ENCODE measurements at places on chromosomes 6 and 20. TPM values are rescaled to one million over a fixed set of nuclear protein-coding genes. Genes with fewer than 3 reads are reported as not detected.
A peak's percentile ranks its signal among the peaks of the same experiment; 100 is the strongest.

Gene ADAM33
- polyA plus RNA-seq, result not detected

GRCh38 chr20:25490656-25491445 lies 83.4 kb downstream of the GINS1 start:
- no peak for DNase-seq
- H3K27me3 ChIP-seq, result no peaks in the 10 kb centered on the region
- no peaks in the 10 kb centered on the region for H3K36me3 ChIP-seq
- no peak overlapping the region for H3K4me3 ChIP-seq
- no peak overlapping the region for H3K27ac ChIP-seq

Gene SOX4
- polyA plus RNA-seq, result 2.8 TPM

- H3K27me3 ChIP-seq, result no peaks in the 10 kb centered on the region
- no peak for DNase-seq
- no peak overlapping the region for H3K4me3 ChIP-seq
- no peaks in the 10 kb centered on the region for H3K4me1 ChIP-seq
These were observed 75.7 kb upstream of the CENPW start for GRCh38 chr6:126264265-126264664.

Gene FAM83C
- polyA plus RNA-seq, result not detected

GRCh38 chr20:24739746-24740145 lies 209.3 kb upstream of the CST7 start:
- H3K36me3 ChIP-seq, result no peaks in the 10 kb centered on the region
- H3K27me3 ChIP-seq, result no peaks in the 10 kb centered on the region
- DNase-seq, result no peak
- no peak overlapping the region for H3K4me3 ChIP-seq

GRCh38 chr6:71072508-71072907 lies 115.6 kb upstream of the B3GAT2 start:
- peaks cover 2% of the 10 kb centered on the region for H3K36me3 ChIP-seq
- DNase-seq, result no peak

GRCh38 chr6:27133281-27134227 lies 113.9 kb upstream of the PRSS16 start:
- H3K36me3 ChIP-seq, result no peaks in the 10 kb centered on the region
- H3K27me3 ChIP-seq, result no peaks in the 10 kb centered on the region
- no peak overlapping the region for H3K27ac ChIP-seq
- H3K4me1 ChIP-seq, result peaks cover 6% of the 10 kb centered on the region

Gene STX11
- 1.1 TPM for polyA plus RNA-seq

DNA sequence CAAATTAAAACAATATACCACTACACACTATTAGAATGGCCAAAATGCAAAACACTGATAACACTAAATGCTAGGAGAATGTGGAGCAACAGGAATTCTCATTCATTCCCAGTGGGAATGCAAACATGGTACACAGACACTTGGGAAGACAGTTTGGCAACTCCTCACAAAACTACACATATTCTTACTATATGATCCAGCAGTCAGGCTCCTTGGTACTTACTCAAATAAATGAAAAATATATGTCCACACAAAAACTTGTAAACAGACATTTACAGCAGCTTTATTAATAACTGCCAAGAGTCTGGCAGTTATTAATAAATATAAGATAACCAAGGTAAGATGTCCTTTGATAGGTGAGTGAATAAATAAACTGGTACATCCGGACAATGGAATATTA lies 44.9 kb downstream of the ABHD12 start:
- H3K27ac ChIP-seq, result no peak overlapping the region
- no peaks in the 10 kb centered on the region for H3K27me3 ChIP-seq
- peaks cover 10% of the 10 kb centered on the region for H3K4me1 ChIP-seq
- H3K36me3 ChIP-seq, result peaks cover 13% of the 10 kb centered on the region
- no peak for DNase-seq

DNA sequence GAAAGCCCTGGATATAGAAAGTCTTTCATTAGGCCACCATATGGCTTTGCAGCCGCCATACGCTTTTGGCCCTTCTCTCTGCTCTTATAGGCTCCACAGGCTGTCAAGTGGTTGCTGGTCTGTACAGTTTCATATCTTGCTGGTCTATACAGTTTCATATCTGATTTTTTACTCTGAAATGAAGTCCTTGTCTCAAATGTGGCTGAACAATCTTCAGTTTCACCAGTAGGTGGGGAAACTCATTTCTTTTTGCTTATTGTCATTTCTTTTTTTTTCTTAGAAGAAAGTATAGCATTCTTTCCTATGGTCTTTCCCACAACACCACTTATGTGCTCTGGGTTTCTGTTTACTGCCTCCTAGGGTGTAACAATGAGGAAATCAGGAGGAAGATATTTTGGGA lies 771.4 kb upstream of the MMS22L start:
- no peak for DNase-seq
- no peaks in the 10 kb centered on the region for H3K4me1 ChIP-seq

DNA sequence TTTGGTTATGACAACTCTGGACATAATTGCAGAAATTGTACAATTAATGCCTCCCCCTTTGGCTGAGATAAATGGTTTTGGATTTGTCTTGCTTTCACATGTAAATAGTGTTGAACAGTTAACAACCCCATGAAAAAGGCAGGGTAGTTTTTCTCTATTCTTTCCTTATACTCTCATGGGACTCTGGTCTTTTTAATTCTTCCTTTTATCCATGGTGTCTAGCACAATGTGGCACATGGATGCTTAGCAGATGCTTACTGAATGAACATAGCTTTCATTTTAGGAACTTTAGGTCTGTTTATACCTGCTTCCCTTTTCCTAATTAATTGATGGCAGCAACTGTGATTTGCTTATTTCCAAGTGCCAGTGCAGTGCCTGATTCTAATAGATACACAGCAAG lies 75.6 kb downstream of the NCOA3 start:
- no peak for DNase-seq
- H3K27ac ChIP-seq, result peak overlapping the region; percentile 88
- H3K36me3 ChIP-seq, result peaks cover under 1% of the 10 kb centered on the region
- H3K4me3 ChIP-seq, result peak overlapping the region; percentile 65

- no peak for DNase-seq
- no peak overlapping the region for H3K27ac ChIP-seq
- no peak overlapping the region for H3K4me3 ChIP-seq
- H3K27me3 ChIP-seq, result peaks cover 19% of the 10 kb centered on the region
These were observed 76.4 kb downstream of the EYA2 start for GRCh38 chr20:46970937-46971630.

- no peaks in the 10 kb centered on the region for H3K36me3 ChIP-seq
- DNase-seq, result no peak
- peaks cover 13% of the 10 kb centered on the region for H3K27me3 ChIP-seq
- H3K4me3 ChIP-seq, result no peak overlapping the region
- no peak overlapping the region for H3K27ac ChIP-seq
These were observed 62.1 kb upstream of the BHLHE23 start for GRCh38 chr20:63068711-63069367.

- no peak overlapping the region for H3K4me3 ChIP-seq
- DNase-seq, result no peak
- H3K27me3 ChIP-seq, result peaks cover 36% of the 10 kb centered on the region
These were observed 89.2 kb upstream of the STMND1 start for GRCh38 chr6:17012421-17013225.

DNA sequence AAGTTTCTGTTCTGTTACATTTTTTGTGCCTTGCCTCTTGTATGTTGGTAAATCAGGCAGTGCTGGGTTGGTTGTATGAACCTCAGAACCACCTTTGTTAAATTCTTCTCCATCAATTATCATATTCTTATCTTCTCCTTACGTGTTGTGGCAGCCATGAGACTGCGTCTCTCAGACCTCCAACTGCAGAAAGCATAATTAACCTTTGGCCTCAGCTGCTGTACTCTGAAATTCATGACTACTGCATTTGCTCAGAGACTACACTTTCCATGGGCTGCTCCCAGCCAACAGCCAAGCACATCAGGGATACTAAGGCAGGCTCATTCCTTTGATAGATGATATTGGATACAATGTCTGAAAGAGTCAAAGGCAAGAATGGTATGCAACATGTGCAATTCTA lies 15.1 kb upstream of the SNX3 start:
- H3K36me3 ChIP-seq, result no peaks in the 10 kb centered on the region
- H3K27me3 ChIP-seq, result no peaks in the 10 kb centered on the region
- H3K27ac ChIP-seq, result no peak overlapping the region
- H3K4me1 ChIP-seq, result no peaks in the 10 kb centered on the region
- no peak overlapping the region for H3K4me3 ChIP-seq

- H3K4me3 ChIP-seq, result no peak overlapping the region
- no peak overlapping the region for H3K27ac ChIP-seq
- H3K27me3 ChIP-seq, result no peaks in the 10 kb centered on the region
- H3K36me3 ChIP-seq, result no peaks in the 10 kb centered on the region
- DNase-seq, result no peak
- peaks cover 42% of the 10 kb centered on the region for H3K4me1 ChIP-seq
These were observed 42.0 kb upstream of the PXDC1 start for GRCh38 chr6:3793545-3793944.

GRCh38 chr6:13156381-13156780 lies 172.0 kb downstream of the TBC1D7 start:
- no peak overlapping the region for H3K27ac ChIP-seq
- DNase-seq, result no peak
- peaks cover 13% of the 10 kb centered on the region for H3K27me3 ChIP-seq
- no peak overlapping the region for H3K4me3 ChIP-seq
- H3K36me3 ChIP-seq, result no peaks in the 10 kb centered on the region
- H3K4me1 ChIP-seq, result no peaks in the 10 kb centered on the region

- peaks cover 12% of the 10 kb centered on the region for H3K36me3 ChIP-seq
- no peak for DNase-seq
- H3K4me3 ChIP-seq, result no peak overlapping the region
- H3K27me3 ChIP-seq, result no peaks in the 10 kb centered on the region
These were observed 47.9 kb downstream of the STK35 start for GRCh38 chr20:2149507-2149906.

DNA sequence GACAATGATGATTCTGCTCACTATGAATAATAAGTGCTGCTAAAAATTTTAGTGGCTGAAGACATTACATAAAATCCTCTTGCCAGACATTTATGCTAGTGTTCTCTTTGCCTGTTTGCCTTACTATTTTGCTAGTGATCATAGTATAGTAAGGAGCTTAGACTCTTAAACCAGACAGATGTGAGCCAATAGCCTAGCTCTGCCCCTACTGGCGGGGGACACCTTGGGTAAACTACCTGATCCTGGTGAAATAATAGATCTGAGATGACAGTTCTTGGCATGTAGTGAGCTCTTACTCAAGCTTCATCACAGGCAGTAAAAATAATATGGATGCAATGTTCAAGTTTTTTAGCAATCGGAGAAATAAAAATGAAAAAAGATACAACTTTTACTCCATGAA lies 18.8 kb downstream of the ENPP3 start:
- H3K36me3 ChIP-seq, result no peaks in the 10 kb centered on the region
- H3K4me3 ChIP-seq, result no peak overlapping the region
- H3K27me3 ChIP-seq, result no peaks in the 10 kb centered on the region
- H3K4me1 ChIP-seq, result no peaks in the 10 kb centered on the region
- no peak overlapping the region for H3K27ac ChIP-seq

Gene RAET1L
- not detected for polyA plus RNA-seq

Gene RBPJL
- polyA plus RNA-seq, result not detected

DNA sequence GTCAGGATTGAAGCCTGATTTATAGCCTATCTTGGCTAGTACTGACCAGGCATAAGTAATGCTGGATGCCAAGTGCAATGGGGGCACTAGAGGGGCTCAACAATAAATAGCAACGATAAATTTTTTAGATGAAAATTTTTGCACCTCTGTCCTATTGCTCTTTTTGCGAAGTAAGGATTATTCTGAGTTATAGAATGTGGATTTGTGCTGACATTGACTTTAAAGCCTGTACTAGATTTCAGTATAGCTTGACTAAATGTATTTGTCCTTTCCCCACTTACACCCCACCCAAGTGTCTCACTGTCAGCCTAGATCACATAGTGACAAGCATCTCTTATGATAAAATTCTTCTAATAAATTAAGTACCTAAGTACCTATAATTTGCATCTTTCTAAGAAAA lies 757.0 kb downstream of the GRIK2 start:
- no peak overlapping the region for H3K27ac ChIP-seq
- DNase-seq, result no peak
- H3K27me3 ChIP-seq, result no peaks in the 10 kb centered on the region
- H3K36me3 ChIP-seq, result no peaks in the 10 kb centered on the region

- no peak overlapping the region for H3K27ac ChIP-seq
- H3K4me3 ChIP-seq, result no peak overlapping the region
- H3K27me3 ChIP-seq, result no peaks in the 10 kb centered on the region
- H3K36me3 ChIP-seq, result peaks cover 11% of the 10 kb centered on the region
- no peak for DNase-seq
These were observed 305.4 kb downstream of the FARS2 start for GRCh38 chr6:5566718-5567117.

- H3K4me3 ChIP-seq, result no peak overlapping the region
- no peaks in the 10 kb centered on the region for H3K4me1 ChIP-seq
- no peak overlapping the region for H3K27ac ChIP-seq
- DNase-seq, result no peak
- peaks cover 8% of the 10 kb centered on the region for H3K27me3 ChIP-seq
- no peaks in the 10 kb centered on the region for H3K36me3 ChIP-seq
These were observed 85.1 kb upstream of the SNAP25 start for GRCh38 chr20:10133532-10133931.

Gene CCN6
- 0.11 TPM for polyA plus RNA-seq
